NCI-H187 (cell line): ENCODE measurements at places on chromosomes 16 and 17.

- no peak for DNase-seq
These were observed 408.7 kb downstream of the SLC39A11 start for GRCh38 chr17:72683506-72684404.

GRCh38 chr16:12252616-12253015 is 276.1 kb downstream of the SNX29 start:
- DNase-seq: no peak

- no peak for DNase-seq
These were observed 376.3 kb downstream of the CNTNAP4 start for GRCh38 chr16:76653390-76654026.

DNA sequence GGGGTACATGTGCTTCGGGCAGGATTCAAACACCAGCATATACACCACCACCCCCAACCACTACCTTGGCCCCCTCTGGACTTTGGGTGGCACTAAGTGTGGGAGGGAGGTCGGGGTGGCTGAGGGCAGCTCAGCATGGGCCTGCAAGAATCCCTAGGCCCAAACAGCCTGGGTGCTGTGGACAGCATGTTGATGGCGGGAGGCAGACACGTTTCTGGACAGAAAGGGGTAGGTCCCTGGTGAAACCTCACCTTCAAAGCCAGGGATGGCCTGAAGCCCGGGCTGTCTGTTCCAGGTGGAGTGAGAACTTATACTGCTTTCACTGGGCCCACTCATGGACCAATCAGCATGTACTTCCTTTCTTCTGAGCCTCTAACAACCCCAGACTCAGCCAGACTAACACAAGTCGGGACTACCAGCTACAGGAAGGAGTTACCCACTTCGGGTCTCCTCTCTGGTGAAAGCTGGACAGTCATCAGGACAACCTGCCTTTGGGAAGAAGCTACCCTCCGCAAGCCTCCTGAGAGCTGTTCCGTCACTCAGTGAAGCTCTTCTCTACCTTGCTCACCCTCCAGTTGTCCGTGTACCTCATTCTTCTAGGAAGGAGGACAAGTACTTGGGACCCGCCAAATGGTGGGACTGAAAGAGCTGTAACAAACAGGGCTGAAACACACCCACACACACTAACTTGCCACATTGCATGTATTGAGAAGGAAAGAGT is 203.0 kb downstream of the CPPED1 start:
- DNase-seq: no peak

DNA sequence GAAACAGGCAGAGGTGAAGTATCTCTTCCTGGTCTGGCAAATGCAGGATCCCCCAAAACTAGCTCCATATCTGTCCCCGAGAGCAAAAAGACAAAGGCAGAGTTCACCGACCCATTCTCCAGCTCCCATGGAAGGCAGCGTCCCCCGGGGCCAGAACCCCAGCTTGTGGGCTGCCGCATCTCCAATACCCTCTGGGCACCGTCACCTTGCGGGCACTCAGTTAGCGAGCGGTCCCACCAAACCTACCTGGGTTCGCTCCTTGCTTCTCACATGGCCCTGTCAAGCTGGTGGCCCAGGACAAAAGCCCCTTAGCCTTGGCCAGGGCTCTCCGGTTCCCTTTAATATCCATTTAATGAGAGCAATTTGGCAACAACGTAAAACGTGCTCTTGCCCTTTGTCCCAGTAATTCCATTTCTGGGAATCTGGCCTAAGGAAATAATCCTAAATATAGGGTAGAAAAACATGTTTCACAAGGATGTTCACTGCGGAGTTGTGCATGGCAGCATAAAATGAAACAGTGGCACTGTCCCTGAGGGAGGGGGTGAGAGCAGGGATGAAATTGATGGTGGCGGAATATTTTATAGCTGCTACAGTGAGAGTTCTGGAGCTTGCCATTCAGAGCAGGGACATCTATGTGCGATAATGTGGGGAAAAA is 157.1 kb downstream of the CMIP start:
- DNase-seq: no peak

- DNase-seq: no peak
These were observed 195.8 kb downstream of the KCNJ2 start for GRCh38 chr17:70365091-70365583.

- DNase-seq: no peak
These were observed 62.0 kb upstream of the CRHR1 start for GRCh38 chr17:45722161-45722560.

DNA sequence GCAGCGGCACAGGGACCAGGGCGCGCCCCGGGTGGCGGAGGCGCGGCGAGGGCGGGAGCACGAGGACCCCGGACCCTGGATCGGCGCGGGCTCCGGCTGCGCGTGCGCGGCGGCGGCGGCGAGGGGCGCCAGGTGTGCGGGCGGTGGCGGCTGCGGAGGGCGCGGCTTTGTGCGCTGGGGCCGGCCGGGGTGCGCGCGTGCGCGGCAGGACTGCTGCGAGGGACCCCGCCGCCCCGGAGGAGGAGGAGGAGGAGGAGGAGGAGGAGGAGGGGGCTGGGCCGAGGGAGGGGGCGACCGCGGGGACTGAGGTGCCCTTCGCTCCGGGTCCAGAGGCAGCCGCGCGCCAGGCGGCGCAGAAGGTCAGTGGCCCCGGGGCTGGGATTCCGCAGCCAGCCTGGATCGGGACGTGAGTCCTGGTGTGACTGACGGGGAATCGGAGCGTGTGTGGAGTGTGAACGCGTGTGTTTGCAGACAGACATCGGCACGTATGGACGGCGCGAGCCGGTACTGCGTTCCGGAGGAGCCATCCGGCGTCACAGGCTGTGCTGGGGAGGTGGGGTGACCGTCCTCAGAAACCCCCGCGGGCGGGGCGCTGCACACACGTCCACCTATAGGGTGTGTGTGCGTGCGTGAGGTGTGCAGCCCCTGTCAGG is 19.5 kb upstream of the RAP1GAP2 start:
- no peak for DNase-seq

DNA sequence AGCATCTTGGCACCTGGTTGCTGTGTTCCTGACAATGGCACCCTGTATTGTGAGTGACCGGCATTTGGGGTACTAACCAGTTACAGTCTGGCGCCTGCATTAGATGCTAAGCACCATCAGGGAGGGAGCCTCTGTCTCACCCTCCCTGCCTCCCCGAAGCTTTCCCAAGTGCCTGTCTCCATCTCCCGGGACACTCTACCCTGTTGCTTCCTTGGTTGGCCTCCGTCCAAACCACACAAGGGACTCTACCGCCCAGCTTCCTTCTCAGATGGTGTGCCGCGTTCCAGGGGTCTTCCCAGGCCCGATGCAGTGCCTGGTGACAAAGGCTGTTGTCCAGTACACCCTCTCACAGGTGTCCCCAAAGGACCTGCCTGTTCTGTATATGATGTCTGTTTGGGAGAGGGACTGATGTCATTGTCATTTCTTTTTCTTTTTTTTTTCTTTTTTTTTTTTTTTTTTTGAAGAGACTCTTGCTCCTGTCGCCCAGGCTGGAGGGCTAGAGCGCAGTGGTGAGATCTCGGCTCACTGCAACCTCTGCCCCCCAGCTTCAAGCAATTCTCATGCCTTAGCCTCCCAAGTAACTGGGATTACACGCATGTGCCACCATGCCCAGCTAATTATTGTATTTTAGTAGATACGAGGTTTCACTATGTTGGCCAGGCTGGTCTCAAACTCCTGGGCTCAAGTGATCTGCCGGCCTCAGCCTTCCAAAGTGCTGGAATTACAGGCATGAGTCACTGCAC is 6.7 kb downstream of the SNN start:
- no peak for DNase-seq

DNA sequence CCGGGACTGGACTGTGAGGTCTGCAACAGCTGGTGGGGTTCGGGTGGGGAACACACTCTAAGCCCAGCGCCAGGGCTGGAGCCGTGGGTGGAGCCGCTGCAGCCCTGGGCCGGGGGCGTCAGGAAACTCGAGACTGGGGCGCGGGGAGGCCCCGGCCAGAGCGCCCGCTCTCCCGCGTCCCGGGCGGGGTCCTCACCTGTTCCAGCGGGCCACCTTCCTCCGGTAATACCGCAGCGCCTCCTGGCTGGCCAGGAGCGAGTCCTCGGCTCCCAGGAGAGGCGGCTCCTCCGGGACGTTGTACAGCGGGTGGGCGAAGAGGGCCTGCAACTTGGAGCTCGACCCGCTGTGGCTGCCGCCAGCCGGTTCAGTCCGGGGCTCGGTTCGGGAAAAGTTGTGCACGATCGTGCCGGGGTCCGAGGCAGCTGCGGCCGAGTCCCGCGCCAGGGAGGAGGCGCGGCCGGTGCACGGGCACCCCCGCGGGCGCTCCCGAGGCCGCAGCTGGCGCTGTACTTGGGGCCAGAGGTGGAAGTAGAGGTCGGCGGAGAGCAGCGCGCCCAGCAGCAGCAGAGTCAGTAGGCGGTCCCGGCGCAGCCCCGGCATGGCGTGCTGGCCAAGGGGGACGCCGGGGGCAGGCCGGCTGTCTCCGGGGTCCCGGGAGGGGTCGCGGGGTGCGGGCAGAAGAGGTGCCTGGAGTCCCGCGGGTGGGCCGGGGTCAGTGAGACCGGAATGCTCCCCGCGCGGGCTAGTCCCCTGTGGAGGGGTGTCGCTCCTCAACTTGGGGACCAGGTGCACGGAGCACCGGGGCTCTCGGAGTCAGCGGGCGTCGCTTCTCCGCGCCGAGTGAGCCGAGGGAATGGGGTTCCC is 868 bp downstream of the FAM20A start:
- no peak for DNase-seq

- no peak for DNase-seq
These were observed 1.3 kb upstream of the PER1 start for GRCh38 chr17:8153525-8153956.

DNA sequence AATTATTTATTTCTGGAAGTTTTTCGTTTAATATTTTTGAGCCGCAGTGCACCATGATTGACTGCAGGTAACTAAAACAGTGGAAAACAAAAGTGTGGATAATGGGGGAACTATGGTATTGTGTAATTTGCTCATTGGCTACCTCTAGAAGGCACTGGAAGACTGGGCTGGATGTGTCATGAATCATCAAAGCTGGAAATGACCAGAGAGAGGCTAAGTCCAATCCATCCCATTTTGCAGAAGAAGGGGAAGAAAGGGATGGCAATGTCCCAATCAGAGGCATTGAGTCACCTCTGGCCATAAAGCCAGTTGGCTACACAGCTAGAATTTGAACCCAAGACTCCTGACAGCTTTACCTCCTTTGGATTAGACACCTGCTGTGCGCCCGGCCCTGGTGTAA is 29.3 kb downstream of the GLP2R start:
- no peak for DNase-seq

DNA sequence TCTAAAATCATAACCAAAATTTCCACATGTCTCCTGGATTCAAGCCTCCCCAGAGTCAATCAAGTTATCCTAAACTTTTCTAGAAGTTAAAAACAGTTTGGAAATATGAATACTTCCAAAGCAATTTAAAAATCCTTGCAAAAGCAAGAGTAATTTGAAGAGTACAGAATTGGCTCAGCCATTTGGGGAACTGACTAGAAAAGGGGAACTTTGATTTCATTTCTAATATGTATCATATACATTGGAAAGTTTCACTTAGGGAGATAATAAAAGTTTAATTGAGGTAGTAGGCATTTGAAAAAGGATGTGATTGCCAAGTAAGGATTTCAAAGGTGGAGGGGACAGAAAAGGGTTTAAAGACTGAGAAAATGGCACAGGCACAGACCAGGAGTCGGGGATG is 9.0 kb upstream of the SLFN12L start:
- DNase-seq: no peak

DNA sequence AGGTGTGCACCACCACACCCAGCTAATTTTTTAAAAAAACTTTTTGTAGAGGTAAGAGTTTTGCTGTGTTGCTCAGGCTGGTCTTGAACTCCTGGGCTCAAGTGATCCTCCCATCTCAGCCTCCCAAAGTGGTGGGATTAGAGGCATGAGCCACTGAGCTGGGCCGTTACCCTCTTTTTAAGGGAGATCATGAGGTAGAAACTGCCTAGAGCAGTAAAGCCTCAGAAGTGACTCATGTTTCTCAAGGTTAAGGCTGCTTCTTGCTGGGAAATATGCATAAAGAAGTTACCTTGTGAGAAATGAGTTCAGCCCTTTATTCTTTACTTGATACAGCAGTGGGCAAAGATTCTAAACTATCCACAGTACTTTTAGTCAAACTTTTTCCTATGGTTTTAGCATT is 38.2 kb downstream of the GRB2 start:
- DNase-seq: no peak

GRCh38 chr17:73256220-73256619 is 5.5 kb downstream of the CPSF4L start:
- no peak for DNase-seq

GRCh38 chr17:41965694-41966462 is 717 bp upstream of the CNP start:
- peak; percentile 88 for DNase-seq

DNA sequence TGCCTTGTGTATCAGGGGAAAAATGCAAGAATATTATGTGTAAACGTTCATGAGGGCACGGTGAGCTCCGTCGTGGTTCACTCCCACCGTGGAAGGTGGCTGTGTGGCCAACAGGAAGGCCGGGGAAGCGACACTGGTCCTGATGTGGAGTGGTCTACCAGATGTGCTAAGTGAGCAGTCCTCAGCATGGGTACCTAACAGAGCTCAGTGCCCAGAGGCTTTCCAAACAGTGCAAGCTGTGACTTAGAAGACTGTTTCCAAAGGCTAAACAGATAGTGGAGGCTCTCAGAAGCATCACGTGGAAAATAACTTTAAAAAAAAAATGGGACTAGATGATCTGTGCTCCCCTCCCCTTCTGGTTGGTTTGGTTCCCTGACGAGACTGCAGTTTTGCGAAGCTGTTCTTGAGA is 199.3 kb upstream of the CHMP6 start:
- no peak for DNase-seq

DNA sequence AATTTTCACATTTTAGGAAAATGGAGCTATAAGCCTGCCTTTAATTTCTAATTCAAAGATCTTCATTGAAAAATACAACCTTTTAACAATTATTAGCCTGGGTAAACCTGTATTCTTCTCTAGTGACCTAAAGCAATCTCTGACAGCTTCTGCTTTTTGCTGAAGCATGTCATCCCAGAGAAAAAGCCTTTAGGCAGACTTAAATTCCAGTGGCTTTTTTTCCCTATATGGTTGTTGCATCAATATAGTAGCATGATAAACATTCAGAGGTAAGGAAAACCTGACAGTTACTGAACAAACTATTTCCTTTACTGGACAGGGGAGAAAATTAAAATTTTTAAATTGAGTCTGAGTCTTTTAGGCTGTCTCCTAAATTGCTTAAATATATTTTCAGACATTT is 7.8 kb upstream of the EVI2A start:
- DNase-seq: no peak

DNA sequence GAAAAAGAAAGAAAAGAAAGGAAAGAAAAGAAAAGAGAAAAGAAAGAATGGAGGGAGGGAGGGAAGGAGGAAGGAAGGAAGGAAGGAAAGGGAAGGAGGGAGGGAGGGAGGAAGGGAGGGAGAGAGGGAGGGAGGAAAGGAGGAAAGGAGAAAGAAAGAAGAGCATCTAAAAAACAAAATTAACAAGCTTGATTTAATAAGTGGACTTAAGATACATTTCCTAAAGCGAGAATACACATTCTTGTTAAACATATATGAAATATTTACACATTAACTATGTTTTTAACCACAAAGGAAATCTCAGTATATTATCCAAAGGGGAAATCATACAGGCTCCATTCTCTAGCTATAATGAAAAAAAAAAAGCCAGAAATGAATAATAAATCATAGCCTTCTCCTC is 47.3 kb upstream of the IRX5 start:
- no peak for DNase-seq

GRCh38 chr16:85750827-85751697 is at the start of gene C16orf74:
Gene C16orf74 (minus strand): TSS chr16:85751096. CDS start chr16:85735217, 15,879 bp downstream.
- DNase-seq: no peak
